Kidney tubule cell (primary cell): ENCODE measurements at places on chromosomes 4 and X.

- no peak for DNase-seq
Observed at GRCh38 chr4:122814426-122814825, 12.2 kb upstream of the FGF2 start.

- DNase-seq, result no peak
Observed at GRCh38 chrX:150558424-150558823, 10.0 kb upstream of the MTM1 start.

DNA sequence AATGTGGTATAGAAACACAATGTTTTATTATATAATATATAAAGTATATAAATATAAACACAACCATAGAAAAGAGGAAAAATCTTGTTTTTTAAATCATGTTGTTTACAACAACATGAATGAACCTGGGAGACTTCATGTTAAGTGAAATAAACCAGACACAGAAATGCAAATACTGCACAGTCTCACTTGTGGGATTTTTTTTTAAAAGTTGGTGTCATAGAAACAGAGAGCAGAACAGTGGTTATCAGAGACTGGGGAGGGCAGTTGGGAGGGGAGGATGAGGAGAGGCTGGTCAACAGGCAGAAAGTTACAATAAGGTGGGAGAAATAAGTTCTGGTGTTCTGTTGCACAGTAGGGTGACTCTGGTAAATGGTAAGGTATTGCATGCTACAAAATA lies 57.1 kb downstream of the FREM3 start:
- DNase-seq, result no peak

GRCh38 chr4:184647266-184648053 lies 1.8 kb downstream of the CASP3 start:
- peak; percentile 24 for DNase-seq

- DNase-seq, result peak; percentile 93
Observed at GRCh38 chr4:184688447-184688846, 38.9 kb downstream of the PRIMPOL start.

DNA sequence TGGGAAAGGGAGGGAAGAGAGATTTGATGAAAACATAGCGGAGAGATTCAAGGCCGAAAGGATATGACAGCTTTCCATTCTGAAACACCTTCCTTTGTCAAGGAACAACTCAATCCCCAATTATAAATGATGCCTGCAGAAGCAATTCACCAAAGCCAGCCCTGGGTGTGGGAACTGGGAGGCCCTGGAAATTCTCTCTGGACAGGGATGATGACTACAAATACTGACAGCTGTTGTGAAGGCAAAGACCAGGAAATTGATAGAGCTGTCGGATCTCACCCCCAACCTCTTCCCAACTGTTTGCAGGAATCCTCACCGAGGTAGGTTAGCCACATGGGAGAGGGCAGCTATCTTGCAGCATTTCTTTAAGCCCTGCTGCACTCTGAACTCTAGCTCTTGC lies 54.3 kb downstream of the CCDC149 start:
- no peak for DNase-seq

DNA sequence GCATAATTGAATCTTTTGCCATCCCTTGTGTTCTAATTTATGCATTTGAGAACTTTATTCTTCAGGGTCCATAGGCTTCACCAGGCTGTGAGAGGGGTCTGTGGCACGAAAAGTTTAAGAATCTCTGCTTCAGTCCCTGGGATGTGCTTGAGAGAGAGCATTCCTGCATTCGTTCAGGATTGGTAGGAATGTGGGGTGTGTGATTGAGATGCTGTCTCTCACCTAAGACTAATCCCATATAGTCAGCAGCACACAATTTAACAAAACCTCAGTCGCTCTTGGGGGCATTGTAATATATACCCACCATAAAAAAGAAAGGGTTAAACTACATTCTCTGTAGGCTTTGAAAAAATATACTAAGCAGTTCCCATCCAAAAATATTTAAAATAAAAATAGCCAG lies 41.7 kb downstream of the PTTG2 start:
- no peak for DNase-seq

- DNase-seq, result no peak
Observed at GRCh38 chr4:148793221-148793620, 351.0 kb upstream of the NR3C2 start.

DNA sequence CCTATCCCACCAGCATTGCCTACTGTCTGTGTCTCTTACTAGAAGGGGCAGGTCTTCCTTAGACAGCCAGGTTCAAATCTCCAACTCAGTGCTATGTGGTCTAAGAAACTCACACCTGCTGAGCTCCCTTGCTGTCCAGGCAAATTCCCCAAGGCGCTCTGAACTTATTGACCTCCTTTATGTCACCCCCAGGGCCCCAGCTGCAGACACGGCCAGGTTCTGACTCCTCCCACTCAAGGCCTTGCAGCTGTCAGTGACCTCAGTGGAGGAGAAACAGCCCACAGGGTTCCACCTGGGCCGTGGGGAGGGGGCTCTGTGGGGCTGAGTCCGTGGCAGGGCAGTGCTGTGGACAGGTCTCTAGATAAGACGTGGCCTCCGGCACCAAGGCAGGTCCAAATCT lies 42.1 kb upstream of the PSAPL1 start:
- no peak for DNase-seq

DNA sequence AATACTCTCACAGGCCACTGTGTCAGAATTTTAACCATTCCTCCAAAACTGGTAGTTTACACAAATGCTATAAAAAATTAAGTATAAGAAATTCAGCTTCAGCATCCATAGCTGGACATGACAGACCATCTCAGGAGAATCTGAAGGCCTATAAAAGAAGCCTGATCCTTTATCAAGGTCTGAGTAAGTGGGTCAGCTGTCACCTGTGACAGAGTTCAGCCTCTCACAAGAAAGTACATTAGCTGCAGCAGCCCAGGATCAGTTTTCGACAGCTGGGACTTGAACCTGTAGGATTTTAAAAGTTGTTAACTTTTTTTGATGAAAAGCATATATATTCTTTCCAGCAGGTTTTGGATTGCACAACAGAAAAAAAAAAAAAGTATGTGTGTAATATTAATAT lies 60.7 kb downstream of the PPP3CA start:
- DNase-seq, result no peak
